ENCODE measurements at places on chromosomes 6 and 20. TPM values are rescaled to one million over a fixed set of nuclear protein-coding genes. Genes with fewer than 3 reads are reported as not detected.

The SLA2 gene
- 0.10 TPM for total RNA-seq

The C20orf202 gene
- not detected for total RNA-seq

The GPR63 gene
- 0.32 TPM for total RNA-seq

The SLC17A3 gene
- total RNA-seq, result 0.86 TPM

The CPNE5 gene
- not detected for total RNA-seq

The SIRPA gene
- 27.6 TPM for total RNA-seq

The TTBK1 gene
- 0.07 TPM for total RNA-seq
